Activated B cell treated with CpG ODN at 0.5 μM for 24 hours (primary cell): ENCODE measurements at places on chromosomes 16 and 17. TPM values are rescaled to one million over a fixed set of nuclear protein-coding genes. Genes with fewer than 3 reads are reported as not detected.

The CLEC18B gene
- total RNA-seq, result 0.56 and 1.3 TPM in 2 replicates

The ABI3 gene
- total RNA-seq, result 6.5 and 9.7 TPM in 2 replicates

The ESRP2 gene
- 0.10 and 0.40 TPM in 2 replicates for total RNA-seq

The CCDC154 gene
- total RNA-seq, result 5.1 and 6.7 TPM in 2 replicates

The IKZF3 gene
- 208 and 220 TPM in 2 replicates for total RNA-seq

The GRAP gene
- total RNA-seq, result 31.5 and 39.2 TPM in 2 replicates

The C17orf50 gene
- total RNA-seq, result not detected in 2 replicates

The KRTAP4-4 gene
- not detected in 2 replicates for total RNA-seq

The CACNG1 gene
- total RNA-seq, result not detected in 2 replicates

The UMOD gene
- not detected in 2 replicates for total RNA-seq

The FKBP10 gene
- total RNA-seq, result 0.54 and 0.86 TPM in 2 replicates

The RCVRN gene
- 0.38 and 0.51 TPM in 2 replicates for total RNA-seq

The CDRT4 gene
- total RNA-seq, result 3.6 and 5.3 TPM in 2 replicates

The OR1A1 gene
- not detected in 2 replicates for total RNA-seq

The TMEM98 gene
- total RNA-seq, result not detected in 2 replicates

The KRTAP4-2 gene
- total RNA-seq, result not detected in 2 replicates

The PDILT gene
- total RNA-seq, result not detected in 2 replicates

The ATP2C2 gene
- not detected in 2 replicates for total RNA-seq

The GPRC5B gene
- 0.07 TPM in 1 of 2 replicates, not detected in the other for total RNA-seq

The HSD11B2 gene
- total RNA-seq, result 0.49 TPM in 1 of 2 replicates, not detected in the other
